ENCODE measurements at places on chromosomes 12 and 14. TPM values are rescaled to one million over a fixed set of nuclear protein-coding genes. Genes with fewer than 3 reads are reported as not detected.

Gene ZC2HC1C
- 0.56 TPM for total RNA-seq

- no peak for DNase-seq
Observed at GRCh38 chr14:105933238-105933637, 406.9 kb downstream of the TMEM121 start.

DNA sequence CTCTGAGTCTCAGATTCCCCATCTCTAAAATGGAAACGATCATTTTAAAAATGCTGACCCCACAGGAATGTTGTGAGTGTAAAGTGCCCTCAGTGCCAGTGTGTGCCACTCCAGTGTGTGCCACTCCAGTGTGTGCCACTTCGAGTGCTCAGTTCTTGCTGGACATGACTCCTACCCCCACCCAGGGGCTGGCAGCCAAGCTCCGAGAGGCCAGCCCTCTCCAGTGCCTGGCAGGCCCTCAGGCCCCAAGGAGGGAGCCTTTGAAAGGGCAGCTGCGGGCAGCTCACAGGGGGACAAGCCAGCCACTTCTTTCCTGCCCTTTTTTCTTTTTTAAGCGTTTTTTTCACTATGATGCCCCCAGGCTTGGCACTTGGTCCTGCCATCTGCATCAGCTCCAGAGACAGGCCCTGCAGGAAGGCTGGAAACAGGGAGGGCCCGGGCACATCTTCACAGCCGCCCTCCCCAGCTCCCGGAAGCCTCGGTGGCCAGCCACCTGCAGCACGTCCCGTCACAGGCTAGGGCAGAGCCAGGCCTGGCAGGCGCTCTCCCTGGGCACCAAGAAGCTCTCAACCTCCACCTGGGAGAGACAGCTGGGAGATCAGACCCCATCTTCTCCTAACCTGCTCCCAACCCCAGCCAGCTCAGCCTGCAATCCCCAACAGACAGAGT lies 29.8 kb downstream of the NCOR2 start:
- no peak for DNase-seq

DNA sequence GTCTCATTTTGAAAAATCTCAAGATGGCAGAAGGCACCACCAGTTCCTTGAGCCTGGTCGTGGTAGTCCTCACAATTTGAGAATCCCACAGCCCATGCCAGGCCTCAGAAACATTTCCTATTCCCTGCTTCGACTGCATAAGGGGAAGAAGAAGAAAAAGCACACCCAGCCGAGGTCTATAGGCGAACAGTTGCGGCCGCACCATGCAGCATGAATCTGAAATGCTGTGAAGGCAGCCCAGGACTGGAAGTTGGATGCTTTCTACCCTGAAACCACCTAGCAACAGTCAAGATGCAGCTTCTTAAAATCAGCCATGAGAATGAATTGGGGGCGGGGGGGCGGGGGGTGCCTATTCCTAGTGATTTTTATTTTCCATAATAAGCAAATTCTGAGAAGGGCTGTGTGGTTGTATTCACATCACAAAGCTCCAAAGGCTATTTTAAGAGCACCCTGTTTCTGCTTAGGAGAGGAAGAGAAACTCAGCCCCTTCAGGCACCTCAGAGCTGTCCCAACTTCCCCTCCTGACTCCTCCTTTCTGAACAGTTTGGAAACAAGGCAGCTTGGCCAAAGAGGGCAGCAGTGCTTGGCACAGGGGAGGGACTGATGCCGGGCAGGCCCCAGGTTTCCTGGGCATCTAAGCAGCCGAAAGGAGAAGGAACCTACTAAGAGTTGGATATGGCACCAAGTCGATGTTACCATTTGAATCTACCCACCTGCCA lies 172.5 kb upstream of the FOXN3 start:
- peak; percentile 3 for DNase-seq
